ENCODE measurements at places on chromosomes 3 and 15.

GRCh38 chr15:101169495-101170071, 82.3 kb downstream of the CHSY1 start:
- DNase-seq = no peak

DNA sequence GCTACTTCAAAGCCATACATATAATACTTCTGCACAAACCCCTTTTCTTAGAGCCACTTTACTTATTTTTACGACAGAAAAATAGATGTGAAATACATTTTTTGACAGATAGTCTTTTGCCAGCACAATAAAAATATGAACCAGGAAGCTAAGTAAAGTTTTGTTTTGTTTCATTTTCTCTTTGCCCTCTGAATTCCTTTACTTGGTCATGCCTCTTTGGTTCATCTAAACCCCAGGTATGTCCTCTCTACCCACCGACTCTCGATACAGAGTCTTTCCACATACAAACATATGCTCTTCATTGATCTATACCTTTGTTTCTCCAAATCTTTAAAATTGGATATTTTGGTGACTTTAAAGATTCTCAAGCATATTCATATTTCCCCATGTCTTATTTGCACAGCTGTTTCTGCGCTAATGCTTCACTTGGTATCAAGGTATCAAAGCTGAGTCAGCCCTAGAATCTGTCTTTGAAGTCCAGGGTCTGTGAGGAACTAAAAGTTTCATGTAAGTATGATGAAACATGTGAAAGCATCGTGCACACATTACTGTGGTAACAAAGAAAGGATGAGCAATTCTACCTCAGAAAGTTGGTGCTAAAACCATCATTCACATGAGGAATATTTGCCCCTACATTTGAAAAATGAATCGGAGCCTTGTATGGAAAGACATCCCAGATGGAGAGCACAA, 845.4 kb downstream of the NAALADL2 start:
- DNase-seq = no peak

DNA sequence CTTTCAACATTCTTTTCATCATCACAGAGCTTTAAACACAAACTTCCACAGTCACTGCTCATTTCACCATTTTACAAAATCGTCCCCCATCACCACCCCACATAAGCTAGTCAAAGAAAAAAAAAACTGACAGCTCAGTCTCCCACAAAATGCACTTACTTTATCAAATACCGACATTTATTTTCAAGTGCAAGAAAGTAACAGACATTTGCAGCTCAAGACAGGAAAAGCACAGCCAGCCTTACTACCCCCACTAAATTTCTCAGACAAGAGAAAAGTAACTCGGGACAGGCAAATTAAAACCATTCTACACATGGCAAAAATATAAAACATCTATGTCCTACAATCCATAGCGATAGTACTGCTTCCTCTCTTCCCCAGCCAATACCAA, 402.4 kb downstream of the SHQ1 start:
- DNase-seq = no peak

- peak; percentile 21 for DNase-seq
Measured at GRCh38 chr3:124671106-124671505, 59.1 kb upstream of the UMPS start.

DNA sequence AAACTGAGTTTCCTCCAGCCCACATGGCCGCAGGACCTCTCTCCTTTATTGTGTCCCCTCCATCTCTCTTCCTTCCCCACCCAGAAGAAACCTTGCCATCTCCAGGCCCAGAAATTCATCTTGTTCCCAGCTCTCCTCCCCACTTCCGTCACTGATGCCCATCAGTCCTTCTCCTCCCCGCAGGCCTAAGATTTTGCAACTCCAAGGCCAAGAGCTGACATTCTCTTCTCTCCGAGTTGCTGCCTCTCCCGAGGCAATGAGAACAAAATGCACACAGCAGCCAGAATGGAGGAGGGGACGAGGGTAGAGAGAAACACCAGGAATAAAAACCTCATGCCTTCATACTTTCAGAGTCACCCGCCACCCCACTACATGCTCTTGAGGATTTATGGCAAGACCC, 526.5 kb upstream of the PROK2 start:
- no peak for DNase-seq

- DNase-seq = no peak
Measured at GRCh38 chr3:29168696-29169095, 112.2 kb upstream of the RBMS3 start.

GRCh38 chr3:133197619-133198018, 159.4 kb downstream of the TMEM108 start:
- no peak for DNase-seq

DNA sequence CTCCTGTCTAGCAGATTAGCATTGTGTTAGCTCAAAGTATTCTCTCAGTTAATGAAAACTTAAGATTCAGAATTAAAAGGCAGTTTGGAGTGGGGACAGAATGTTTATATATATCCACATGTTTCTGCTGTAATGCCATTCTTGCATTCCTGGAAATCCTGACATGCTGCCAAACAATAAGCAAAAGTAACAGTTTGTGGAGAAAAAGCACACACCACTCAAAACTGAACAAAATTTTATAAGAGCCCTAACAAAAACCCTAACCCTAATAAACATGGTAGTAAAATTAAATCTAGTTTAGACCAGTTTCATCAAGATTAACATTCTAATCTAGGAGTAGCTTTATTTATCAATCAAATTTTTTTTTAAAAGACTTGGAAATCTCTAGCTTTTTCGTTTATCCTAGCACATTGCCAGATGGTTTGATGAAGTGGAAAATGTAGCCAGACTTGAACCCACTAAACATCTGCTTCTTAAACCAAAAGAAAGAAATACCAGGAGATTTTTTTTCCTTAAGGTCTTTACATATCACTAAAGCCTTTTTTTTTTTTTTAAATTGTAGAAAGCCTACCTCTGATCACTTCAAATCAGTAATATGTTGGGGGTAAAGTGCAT, 3.7 kb downstream of the TCAIM start:
- no peak for DNase-seq

DNA sequence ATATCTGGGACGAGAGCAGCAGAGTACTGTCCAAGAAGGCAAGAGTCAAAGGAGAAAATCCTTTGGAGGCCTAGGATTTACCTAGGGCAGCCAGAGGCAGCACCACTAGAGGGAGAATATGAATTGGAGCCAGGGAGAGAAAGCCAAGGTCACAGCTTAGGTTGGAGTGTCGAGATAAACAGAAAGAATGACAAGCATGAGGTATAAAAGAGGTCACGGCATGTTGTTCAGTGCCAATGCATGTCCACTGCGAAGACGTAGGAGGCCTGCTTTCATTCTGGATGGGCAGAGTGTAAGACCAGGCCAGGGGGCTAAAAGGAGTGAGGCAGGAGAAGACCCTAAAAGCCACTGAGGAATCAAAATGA, 47.2 kb downstream of the THBS1 start:
- DNase-seq = no peak

All from stimulated activated naive CD8-positive, alpha-beta T cell treated with anti-CD3 and anti-CD28 coated beads, Interleukin-15, Interleukin-2, amounts not matched to agents 100 U/mL and 50 U/mL, for 24 hours (primary cell).